ENCODE measurements at places on chromosomes 6 and 20.

GRCh38 chr6:131286469-131287040, 151.3 kb downstream of the AKAP7 start:
- no peak for DNase-seq

DNA sequence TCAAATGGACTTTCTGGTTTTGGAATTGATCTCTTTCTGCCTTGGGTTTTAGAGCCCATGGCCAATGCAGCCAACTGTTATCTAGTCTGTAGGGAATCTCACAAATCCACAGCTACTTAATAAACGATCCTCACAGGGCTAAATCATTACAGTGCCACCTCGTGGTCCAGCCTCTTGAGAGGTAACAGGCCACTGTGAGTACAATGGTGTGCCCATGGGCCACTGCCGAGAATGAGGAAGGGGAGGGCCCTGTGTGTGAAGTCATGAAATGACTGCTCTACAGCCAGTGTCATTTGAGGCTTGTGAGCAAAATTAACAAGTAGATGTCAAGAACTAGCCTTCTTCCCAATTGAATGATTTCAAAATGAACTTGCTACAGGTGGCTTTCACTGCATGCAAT, 54.3 kb upstream of the GMPR start:
- DNase-seq, result no peak

- no peak for DNase-seq
Observed at GRCh38 chr6:36492621-36493020, 49.8 kb downstream of the KCTD20 start.

DNA sequence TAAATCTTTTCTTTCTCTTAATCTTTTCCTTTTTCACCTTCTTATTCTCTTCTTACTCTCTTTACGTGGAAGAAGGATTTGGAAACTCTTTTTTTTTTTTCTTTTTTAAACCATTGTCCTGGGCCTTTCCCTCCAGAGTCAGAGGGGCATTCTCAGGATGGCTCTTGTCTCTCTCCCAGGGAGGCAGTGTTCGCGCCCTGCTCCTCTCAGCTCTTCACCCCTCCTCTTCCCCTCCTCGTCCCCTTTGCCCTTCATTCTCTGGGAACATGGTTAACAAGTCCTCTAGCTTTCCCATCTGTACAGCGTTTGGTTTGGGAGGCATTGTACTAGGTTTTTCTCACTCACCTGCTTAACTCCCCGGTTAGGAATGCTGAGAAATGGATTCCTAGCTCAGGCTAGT, 52.0 kb upstream of the TFB1M start:
- DNase-seq, result no peak

- no peak for DNase-seq
Observed at GRCh38 chr6:18350271-18350670, 36.9 kb upstream of the RNF144B start.

Data from stimulated activated CD8-positive, alpha-beta memory T cell treated with anti-CD3 and anti-CD28 coated beads, Interleukin-2, amount 100 ng/mL, for 48 hours (primary cell).